ENCODE measurements at places on chromosomes 1 and 21. TPM values are rescaled to one million over a fixed set of nuclear protein-coding genes. Genes with fewer than 3 reads are reported as not detected.

DNA sequence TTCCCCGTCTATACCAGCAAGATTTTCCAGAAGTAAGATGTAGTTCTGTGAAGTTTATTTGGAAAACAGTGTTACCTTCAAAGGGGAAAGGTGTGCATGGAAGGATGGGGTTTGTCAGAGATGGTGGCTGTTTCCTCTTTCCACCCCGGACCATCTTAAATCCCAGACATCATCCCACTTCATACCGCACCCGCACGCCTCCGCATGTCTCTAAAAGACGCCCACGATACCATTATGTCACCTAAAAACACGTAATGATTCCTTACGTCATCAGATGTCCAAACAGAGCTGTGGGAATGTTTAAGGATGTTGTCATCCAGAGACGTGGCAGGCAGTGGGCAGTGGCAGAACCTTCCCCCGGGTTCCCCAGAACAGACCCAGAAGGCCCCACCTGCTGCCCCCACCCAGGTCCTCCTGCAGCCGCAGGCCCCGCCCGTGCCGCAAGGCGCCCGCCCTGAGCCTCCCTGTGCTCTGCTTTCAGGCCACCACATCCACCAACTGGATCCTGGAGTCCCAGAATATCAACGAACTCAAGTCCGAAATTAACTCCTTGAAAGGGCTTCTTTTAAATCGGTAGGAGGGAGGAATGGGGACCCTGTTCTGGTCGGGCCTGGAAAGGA is 152.2 kb downstream of the PEX14 start:
- DNase-seq = no peak

GRCh38 chr1:74861867-74862266 is 128.9 kb downstream of the TYW3 start:
- no peak for DNase-seq

- no peak for DNase-seq
Observed at GRCh38 chr1:196550731-196551130, 57.5 kb downstream of the KCNT2 start.

GRCh38 chr1:42931108-42931539 is 27.5 kb downstream of the SLC2A1 start:
- no peak for DNase-seq

GRCh38 chr1:199684686-199685273 is 342.7 kb upstream of the NR5A2 start:
- peak; percentile 70 for DNase-seq

- no peak for DNase-seq
Observed at GRCh38 chr1:210099921-210100320, 132.7 kb upstream of the SERTAD4 start.

DNA sequence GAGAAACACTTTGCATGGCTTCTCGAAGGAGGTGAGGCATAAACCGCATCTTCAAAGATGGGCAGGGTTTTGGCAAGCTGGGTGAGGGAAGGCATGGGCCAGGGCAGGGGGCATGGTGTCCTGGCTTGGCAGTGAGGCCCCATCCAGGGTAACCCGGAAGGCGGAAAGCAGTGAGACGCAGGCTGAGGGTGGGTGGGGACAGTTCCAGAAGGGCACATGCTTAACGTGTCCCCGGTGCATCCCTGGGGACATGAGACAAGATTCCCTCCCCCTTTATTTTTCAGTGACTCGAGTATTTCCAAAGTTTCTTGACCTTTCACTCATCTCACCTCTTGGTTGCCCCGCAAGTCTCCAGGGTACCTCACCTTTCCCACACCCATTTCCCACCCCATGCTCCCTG is 122.8 kb upstream of the SLC25A33 start:
- no peak for DNase-seq

DNA sequence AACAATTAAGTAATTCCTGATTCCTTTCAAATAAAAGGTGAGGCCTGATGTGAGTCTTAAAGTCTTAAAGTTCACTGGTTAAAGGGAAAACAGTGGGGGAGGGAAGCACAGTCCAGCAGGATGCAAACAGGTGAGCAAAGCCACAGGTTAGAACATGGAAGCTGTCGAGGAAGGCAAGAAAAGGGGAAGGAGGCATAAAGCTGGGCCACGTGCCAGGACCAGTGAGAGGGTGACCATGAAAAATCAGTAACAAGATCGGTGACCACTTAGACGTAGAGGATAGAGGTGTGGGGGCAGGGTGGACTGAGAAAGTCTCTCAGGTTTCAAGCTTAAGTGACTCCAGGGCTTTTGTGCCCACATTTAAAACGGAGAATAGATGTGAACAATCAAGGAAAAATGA is 231.3 kb downstream of the SETD4 start:
- DNase-seq = no peak

Gene RHD
- not detected for total RNA-seq

Gene SLC35F3
- total RNA-seq = 2.7 TPM
